ENCODE measurements at places on chromosomes 4 and X.

DNA sequence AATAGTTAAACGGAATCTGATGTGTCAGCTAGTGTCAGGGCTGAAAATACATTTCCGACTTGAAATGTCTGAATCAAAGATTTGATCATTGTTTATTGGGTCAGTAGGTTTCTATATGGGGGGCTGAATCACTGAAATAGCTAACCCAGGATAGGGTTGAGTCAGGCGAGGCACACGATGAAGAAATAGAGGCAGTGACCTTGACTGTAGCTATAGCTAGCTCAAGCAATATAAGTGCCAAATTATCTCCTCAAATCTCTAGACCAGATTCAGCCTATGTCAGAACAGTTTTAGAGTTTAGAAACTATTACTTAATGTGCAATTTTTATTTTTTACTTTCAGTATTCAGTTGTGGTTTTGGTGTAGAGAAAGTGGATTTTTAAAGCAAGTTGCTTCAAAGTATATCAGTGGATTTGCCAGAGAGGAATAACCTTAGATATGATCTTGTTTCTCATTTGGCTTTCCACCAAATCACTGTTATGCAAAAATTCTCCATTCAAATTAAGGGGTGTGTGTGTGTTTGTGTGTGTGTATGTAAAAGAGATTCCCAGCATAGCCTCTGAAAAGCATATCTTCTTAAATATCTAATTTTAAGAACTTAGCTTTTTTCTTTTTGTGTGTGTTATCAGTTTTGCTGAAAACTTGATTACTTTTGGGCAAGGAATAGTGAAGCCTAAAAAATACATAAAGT lies 100.3 kb upstream of the RPL34 start:
- no peak for DNase-seq

- DNase-seq, result no peak
These were observed 146.9 kb upstream of the FGF13 start for GRCh38 chrX:138858438-138858837.

DNA sequence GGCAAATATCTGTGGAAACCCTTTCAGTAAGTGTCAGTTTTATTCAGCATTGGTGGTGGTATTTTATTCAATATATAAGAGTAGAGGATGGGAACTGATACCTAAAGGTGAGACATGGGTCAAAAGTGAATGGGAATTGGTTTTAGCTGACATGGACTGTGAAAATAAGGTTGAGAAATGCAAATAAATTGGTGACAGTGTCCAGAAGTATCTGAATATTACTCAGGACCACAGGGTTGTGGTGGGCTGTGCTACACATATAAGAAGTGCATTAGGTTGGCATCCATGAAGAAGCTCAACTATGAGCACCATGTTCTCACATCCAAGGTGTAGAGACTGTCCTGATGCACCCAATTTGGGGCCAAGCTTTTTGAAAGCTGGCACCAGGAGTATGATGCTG lies 45.0 kb downstream of the ETDC start:
- no peak for DNase-seq

DNA sequence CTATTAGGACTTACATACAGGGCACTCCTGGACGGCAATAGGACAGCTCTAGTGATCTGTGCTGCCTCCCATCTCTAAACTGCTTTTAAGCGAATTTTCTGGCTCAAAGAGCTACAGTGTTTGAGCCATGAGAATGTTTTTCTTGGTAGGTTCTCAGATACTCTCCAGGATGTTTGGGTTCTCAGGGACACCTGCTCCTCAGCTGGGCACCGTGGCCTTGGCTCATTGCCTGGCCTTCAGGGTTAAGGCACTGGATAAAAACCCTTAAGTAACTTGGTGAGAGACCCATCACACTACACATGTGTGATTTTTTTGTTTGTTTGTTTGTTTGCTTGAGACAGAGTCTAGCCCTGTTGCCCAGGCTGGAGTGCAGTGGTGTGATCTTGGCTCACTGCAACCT lies 38.5 kb upstream of the HERC5 start:
- no peak for DNase-seq

DNA sequence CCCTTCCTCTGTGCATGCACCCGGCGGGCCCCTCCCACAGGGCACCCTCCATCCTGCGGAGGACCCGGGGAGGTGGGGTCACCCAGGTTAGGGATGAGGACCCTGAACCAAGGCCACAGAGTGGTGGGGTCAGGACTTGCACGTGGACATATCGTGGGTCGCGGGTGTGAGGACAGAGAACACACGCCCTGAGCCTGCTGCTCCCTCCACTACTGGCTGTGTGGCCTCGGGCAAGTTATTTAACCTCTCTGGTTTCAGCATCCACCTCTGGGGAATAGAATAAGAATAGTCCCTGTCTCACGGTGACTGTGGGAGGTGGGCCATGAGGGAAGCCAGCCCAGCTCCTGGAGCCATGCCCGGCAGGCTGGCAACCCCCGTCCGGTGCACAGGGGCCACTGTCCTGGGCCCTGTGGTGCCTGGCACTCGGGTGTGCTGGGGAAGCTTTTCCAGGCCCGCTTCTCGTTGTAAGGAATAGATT lies 5.1 kb downstream of the PSAPL1 start:
- no peak for DNase-seq

GRCh38 chrX:66676413-66676812 lies 37.5 kb upstream of the EDA2R start:
- no peak for DNase-seq

DNA sequence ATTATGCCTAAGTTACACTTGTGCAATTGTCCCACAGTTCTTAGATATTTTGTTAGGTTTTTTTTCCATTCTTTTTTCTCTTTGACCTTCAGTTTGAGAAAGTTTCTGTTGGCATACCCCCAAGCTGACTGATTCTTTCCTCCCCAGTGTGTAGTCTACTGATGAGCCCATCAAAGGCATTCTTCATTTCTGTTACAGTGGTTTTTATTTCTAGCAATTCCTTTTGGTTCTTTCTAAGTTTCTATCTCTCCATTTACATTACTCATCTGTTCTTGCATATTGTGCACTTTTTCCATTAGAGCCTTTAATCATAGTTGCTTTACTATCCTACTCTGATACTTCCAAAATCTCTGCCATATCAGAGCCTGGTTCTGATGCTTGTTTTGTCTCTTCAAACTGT lies 31.9 kb downstream of the CASP6 start:
- no peak for DNase-seq

DNA sequence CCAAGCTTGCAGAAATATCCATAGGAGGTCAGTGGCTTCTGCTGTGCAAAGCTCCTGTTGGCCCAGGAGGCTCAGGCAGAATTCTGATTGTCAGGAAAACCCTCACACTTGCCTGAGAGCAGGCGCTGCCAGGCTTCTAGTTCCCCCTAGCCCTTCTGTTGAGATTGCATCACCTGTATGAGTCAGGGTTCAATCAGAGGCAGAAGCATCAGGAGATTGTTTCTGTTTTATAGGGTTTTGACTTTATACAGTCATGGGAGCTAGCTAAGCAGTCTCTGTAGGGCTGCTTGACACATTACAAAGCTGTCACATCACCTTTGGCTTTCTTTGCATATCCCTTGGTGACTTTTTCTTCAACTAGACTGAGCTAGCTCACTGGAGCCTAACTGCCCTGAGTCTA lies 27.8 kb downstream of the DIPK2B start:
- DNase-seq, result no peak

DNA sequence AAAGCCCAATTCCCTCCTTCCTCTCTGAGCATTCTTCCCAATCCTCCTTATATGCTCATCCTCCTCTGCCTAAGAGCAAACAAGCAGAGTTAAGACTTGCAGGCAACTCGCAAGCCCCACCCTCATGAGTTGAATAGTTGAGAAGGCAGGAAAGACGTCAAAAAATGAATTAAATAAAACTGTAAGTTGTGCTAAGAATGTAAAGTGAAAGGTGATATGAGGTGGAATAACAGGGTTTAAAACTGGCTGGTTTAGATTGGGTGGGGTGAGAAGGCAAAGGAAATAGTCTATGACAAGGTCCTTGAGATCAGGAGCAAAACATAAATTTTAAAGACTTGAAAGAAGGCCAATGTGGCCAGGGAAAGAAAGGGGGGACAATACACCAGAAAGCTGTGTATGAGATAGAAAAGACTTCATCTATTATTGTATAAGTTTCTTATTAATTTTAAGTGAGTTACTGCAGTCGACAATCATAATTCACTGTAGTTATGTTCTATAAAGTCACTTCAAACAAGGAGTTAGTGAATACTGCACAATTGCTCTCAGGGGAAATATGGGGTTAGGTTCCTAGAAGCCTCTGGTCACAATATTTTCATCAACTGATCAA lies 124.9 kb downstream of the RELL1 start:
- DNase-seq, result no peak

- DNase-seq, result no peak
These were observed 6.7 kb upstream of the CITED1 start for GRCh38 chrX:72312311-72312940.

DNA sequence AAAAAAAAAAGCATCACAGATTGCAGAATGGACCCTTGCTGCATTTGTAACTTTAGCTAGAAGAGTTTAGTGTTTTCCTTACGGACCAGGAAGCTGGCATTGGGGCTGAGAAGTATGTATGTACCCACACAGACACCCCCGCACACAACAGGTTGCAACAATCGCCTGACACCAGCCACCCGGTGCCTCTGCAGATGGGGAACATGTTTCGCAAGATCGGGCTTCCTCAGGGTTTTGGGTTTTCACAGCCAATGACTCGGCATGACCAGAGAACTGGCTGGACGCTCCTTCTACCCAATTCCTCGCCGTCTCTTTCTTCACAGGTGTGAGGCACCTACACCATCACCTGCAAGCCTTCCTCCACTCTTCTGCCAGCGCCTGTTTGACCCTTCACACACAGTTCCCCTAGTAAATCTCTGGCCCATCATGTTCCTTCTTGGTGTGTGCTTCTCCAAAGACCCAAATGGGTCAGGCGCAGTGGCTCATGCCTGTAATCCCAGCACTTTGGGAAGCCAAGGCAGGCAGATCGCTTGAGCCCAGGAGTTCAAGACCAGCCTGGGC lies 70.4 kb downstream of the DHRSX start:
- no peak for DNase-seq

GRCh38 chr4:38371391-38371851 lies 292.6 kb upstream of the KLF3 start:
- no peak for DNase-seq

DNA sequence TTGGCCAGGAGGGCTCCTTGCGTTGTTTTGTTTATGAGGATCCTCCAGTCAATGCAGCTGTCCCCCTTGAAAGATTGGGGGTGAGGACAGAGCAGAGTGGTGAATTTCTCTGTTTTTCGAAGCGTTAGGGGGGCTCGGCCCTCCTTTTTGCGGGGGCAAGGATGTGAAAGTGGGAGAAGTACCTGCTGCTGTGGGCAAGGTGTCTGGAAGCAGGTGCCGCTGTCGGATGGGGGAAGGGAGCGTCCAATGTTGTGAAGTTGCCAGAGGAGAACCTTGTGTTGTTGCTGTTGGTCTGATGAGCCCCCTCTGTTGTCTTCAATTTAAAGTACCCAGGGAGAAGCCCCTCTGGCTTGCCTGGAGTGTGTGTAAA lies 613 bp downstream of the GLRB start:
- DNase-seq, result peak; percentile 6

DNA sequence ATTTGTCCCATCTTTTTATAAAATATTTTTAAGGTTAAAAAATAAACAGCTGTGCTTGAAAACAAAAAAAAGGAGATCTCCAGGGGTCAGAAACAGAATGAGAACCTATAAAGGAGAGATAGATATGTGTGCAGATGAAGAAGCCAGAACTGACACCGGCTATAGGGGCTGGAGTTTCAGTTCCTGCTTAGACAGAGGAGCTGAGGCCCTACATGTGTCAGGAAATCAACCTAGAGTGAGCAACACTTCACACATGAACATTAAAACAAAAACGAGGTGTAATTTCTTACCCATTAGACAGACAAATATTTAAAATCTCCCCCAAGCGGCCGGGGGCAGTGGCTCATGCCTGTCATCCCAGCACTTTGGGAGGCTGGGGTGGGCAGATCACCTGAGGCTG lies 17.8 kb upstream of the HUWE1 start:
- DNase-seq, result no peak

- DNase-seq, result no peak
These were observed 689 bp downstream of the EXOC1L start for GRCh38 chr4:55820279-55820678.

GRCh38 chr4:56823933-56824600 lies 2.6 kb upstream of the SPINK2 start:
- no peak for DNase-seq

DNA sequence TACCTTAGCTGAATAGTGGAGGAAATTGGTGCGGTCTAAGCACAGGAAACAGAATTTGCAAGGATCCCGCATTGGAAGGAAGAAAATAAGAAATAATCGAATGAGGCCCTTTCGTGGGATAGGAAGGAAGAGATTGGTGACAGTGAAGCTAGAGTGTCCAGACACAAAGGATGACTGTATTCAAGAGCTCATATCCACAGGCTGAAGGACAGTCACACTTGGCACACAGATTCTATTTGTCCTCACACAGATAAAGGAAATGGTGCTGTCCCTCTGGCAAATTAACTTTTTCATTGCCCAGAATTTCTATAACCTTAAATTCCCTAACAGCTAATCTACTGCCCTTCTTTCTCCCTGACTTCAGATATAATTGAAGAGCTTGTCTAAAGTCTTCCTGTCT lies 2188.9 kb upstream of the TENM3 start:
- DNase-seq, result no peak

DNA sequence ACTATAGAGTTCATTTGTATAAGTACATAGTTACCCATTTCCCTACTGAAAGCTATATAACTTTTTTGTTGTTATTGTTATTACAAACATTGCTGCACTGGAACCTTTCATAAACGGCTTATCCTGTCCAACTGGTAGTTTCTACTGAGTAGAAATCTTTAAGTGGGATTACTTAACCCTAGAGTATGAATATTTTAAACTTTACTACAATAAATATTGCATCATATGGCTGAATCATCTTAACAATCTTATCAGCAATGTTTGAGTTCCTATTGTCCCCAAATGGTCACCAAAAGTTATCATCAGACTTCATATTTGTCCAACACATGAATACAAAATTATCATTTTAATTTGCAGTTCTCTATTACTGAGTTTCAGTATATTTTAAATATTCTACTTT lies 40.5 kb downstream of the LCORL start:
- DNase-seq, result no peak

All from muscle of arm (tissue), 14 donors.